ENCODE measurements at places on chromosomes 5 and 9. TPM values are rescaled to one million over a fixed set of nuclear protein-coding genes. Genes with fewer than 3 reads are reported as not detected.

Gene PRLR
- total RNA-seq: 0.86 TPM

Gene BAAT
- total RNA-seq: 0.08 TPM

Gene SERF1B
- 28.5 TPM for total RNA-seq

Gene RELL2
- total RNA-seq: 0.86 TPM

Gene GADD45G
- total RNA-seq: 48.9 TPM

Gene GPR151
- not detected for total RNA-seq

Gene PHF19
- 11.9 TPM for total RNA-seq

Gene CBY3
- not detected for total RNA-seq

Gene LCN15
- not detected for total RNA-seq

Gene SPINK4
- not detected for total RNA-seq

Gene PCDHB10
- 0.81 TPM for total RNA-seq

Gene CARTPT
- not detected for total RNA-seq

Gene PCDHB12
- total RNA-seq: 1.0 TPM

DNA sequence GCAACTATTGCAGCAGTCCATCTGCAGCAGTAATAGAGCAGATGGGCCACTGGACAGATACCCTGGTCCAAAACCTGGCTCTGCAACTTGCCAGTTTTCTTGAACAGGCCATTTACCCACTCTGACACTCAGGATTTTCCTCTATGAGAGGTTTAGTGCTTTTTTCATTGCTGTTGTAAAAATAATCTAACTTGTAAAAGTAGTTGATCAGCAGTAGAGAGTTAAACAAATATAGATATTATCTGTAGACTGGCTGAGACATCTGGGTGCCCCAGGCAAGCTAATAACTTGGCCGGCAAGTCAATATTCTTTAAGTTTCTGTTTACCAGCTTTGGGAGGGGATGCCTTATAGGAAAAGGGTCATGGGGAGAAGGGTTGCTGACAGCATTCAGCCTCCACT lies 4.1 kb downstream of the DAPK1 start:
- DNase-seq: no peak

GRCh38 chr5:112640546-112640945 lies 97.1 kb upstream of the APC start:
- DNase-seq: no peak

DNA sequence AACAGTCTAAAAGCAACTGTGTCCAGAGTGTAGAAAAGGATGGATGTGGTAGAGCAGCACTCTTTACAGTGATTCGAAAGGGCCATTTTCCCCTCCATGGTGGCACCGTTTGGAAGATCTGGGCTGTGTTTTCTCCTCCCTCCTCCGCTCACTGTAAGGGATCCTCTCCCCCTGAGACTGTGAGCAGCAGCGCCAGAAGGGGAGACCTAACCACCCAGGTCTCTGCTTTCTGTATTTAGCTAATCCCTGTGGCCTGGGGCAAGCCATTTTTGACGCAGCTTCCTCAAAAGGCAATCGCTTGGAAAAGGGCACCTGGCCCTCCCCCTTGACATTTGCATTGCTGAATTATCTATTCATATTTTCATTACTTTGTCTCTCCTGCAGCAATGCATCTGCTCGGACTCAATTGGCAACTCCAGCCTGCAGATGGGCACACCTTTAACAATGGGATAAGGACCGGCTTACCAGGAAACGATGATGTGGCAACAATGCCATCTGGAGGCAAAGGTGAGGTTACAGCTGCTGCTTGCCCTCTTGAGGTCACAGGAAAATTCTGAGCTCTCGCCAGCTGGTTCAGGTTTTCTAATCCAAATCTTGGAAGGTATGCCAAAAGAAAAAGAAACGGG lies 244.3 kb upstream of the WWC1 start:
- DNase-seq: peak; percentile 41

DNA sequence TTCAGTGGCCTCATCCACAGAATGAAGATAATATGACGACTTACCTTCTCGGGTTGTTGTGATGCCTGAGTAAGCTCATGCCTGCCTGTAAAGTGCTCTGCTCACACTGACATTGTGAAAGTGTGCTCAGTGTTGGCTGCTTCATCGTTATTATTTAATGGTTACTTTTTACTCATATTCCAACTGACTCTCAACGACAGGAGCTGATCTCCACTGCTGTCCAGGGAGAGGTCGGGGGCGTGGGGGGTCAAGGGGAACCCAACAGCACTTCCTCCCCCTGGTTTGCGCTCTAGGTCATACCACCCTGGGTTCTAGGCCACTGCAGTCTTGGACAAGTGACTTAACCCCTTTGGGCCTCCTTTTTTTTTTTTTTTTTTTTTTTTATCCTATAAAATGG lies 52.9 kb upstream of the ANGPTL2 start:
- no peak for DNase-seq

- peak; percentile 89 for DNase-seq
These were observed 2.5 kb upstream of the ST6GALNAC4 start for GRCh38 chr9:127919253-127919815.

- no peak for DNase-seq
These were observed 14.8 kb downstream of the SPTLC1 start for GRCh38 chr9:92100237-92100911.

GRCh38 chr5:154614595-154614994 lies 136.6 kb upstream of the HAND1 start:
- no peak for DNase-seq

DNA sequence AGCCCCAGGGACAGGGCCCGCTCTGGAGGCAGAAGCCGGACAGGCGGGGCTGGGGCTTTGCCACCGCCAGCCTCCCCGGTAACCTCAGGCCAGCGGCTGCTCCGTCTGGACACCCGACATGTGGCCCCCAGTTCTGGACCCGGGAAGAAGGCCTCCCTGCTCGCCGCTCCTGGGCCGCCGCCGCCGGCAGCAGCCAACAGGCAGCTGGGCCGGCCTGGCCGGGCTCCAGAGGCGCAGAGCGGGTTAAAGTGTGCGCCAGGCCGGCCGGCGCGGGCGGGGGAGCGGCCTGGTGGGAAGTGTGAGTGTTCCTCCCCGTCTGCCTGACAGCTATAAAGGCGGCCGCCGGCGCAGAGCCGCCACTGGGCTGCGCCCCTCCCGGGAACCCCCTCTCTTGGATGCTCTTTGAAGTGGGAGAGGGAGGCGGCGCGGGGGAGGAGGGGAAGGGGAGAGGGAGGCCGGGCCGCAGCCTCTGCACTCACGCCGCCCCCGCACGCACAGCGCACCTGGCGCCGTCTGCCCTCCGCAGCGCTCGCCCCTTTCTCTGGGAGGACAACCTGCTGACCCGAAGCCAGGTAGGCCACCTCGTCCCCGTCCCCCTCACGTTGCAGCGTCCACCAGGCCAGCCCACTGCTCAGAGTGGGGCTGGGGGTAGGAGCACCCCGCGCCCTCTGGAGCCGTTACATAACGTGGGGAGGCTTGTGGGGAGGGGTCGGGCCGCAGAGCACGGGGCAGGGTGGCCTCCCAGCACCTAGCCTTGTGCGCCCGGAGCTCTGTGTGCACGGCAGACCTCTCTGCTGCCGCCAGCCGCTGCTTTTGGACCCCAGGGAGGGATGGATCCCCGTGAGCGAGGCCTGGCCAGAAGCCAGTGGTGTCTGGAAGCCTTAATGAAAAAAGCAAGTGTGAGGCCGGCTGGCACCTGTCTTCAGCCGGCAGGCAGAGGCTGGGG lies at the start of gene ADAMTSL2:
Gene ADAMTSL2 (plus strand): TSS at position 359 of the 946 bp plus-strand sequence. CDS start 2,009 bp downstream, outside the sequence.
- peak; percentile 87 for DNase-seq

DNA sequence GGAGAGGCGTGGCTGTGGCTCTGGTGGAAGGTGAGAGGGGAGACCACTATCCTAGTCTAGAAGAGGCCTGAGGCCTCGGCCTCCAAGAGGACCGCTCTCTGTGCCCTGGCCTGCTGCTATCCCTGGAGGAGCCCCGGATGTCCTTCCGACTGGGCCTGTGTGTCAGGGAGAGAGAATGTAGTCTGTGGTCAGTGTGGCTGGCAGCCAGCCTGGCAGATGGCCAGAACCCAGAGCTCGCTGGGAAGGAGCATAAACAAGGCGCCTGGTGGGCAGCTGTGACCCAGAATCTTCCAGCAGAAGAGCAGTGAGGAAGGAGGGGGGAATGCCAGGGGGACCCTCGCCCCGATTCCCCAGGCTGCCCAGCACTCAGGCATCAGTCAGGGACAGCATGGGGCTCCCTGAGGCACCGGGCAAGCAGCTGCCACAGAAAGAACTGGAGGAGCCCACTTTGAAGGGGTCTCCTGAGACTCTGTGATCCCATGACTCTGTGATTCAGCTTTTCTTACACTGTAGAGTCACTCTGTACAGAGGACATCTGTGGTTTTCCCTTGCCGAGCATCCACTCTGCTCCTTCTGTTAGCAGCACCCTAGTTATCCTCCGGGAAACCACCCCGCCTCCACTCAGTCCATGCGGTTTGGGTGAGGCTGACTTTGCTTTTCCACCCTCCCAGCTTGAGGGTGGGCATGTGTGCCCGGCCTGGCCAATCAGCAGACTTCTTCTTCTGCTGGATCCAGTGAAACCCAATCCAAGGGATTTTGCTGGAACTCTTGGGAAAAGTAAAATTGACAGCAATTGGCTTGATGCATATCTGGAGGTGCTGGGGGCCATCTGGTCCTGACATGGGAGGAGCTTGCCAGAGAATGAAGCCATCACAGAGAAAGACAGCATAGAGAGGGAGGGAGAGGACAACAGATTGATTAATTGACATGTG lies 46.2 kb upstream of the PWWP2A start:
- DNase-seq: peak; percentile 93

- DNase-seq: no peak
These were observed 62.5 kb downstream of the PLCXD3 start for GRCh38 chr5:41447650-41448510.

- DNase-seq: no peak
These were observed 179.9 kb downstream of the ATPSCKMT start for GRCh38 chr5:10069637-10070313.

- peak; percentile 76 for DNase-seq
These were observed 61.3 kb upstream of the MEGF10 start for GRCh38 chr5:127229185-127229889.

DNA sequence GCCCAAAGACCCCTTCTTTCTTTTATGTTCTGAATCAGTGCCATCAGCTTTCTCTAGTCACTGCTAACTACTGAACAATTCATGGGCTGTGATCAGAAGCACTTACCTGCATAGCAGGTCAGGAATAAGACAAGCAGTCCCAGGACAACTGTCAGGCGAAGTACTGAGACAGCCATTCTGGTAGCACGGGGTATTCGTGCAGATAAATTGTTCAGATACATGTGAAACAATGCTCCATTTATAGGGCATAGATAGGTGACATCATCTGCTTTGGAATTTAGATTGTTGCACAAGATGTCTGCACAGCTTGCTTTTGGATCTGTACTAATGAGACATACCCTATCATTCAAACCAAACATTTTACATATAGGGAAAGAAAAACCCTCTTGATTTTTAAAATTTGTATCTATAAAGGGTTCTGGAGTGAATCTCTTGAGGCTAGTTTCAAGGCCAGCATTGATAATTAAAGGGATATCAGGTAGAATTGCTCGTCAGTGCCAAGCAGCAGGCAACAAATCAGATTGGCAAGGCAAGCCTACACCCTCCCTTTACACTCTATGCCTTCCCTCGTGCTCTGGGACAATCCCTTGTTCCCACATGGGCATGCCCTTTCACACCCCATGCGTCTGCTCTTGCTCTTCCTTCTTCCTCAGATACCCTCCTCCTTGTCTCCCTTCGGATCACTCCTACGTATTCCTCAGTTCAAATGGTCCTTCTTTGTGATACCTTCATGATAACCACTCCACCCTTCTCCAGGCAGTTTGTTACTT lies at the start of gene C5orf46:
Gene C5orf46 (minus strand): TSS at position 213 of the 770 bp plus-strand sequence. CDS start 37 bp downstream, at position 176.
- no peak for DNase-seq

GRCh38 chr9:14372437-14373335 lies 58.7 kb upstream of the NFIB start:
- DNase-seq: no peak

DNA sequence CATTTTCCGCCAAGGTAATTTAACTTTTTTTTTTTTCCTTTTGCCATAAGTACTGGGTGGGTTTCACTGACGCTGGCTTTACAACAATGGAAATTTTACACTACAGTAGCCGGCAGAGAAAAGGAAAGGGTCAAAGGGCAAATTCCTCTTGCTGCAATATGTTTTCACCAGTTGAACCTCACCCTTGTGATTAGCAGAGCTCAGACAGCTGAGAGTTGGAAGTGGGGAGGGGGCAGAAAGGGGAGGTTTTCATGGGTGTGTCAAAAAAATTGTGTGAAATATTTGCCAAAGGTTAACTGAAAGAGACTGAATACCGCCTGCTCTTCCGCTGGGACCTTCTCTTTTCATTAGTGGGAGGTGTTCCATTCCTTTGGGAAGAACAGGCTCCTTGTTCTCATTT lies 296.9 kb downstream of the ADAMTS6 start:
- no peak for DNase-seq

GRCh38 chr9:127555840-127556820 lies 55.9 kb upstream of the STXBP1 start:
- DNase-seq: peak; percentile 80

GRCh38 chr5:168408561-168409305 lies 77.5 kb upstream of the RARS1 start:
- no peak for DNase-seq

DNA sequence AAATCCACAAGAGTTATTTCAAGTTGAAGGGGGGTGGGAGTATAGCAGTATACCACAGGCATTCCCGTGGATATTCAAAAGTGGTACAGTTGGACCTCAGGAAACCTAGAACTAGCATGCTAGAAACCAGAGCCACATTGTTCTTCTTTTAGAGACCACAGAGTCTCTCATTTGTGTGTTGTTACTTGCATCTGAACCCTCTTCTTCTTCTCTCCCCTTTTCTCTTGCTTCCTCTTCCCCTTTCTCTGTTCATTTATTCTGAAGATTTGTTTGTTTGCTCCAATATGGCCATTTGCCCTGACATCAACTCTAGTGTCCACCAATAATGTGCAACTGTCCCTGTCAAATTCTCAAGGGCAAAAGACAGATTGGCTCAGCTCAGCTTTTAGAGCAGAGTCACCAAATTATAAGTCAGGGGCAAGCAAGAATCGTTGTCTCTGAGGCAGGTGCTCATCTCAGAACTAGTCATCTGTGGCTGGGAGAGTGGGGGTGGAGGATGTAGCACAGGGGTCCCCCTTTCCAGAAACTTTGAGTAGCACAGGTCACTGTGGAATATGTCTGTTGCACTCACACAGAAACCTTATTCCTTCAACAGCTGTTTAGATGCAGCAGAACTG lies 321.1 kb downstream of the ARRDC3 start:
- DNase-seq: no peak

DNA sequence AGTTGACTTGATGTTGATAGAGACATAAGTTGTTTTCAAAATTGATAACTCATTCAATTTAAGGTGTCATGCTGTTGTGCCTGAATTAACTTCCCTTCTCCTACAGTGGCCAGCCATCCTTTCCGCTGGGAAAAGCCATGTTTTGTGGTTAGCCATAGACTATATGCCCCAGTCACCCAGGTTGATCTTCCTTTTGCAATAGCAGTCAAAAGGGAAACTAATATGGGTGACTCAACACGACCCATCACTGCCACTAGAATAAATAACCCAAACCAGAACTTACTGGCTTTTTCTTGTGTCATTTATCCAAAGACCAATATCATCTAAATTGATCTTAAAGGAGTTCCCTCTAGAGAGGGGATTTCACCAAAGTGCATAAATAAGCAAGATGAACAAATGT lies 87.4 kb downstream of the PTCD2 start:
- DNase-seq: no peak

- DNase-seq: no peak
These were observed 73.5 kb downstream of the TRIM36 start for GRCh38 chr5:115096034-115096769.
